ENCODE measurements at places on chromosomes 7 and 10. TPM values are rescaled to one million over a fixed set of nuclear protein-coding genes. Genes with fewer than 3 reads are reported as not detected.

DNA sequence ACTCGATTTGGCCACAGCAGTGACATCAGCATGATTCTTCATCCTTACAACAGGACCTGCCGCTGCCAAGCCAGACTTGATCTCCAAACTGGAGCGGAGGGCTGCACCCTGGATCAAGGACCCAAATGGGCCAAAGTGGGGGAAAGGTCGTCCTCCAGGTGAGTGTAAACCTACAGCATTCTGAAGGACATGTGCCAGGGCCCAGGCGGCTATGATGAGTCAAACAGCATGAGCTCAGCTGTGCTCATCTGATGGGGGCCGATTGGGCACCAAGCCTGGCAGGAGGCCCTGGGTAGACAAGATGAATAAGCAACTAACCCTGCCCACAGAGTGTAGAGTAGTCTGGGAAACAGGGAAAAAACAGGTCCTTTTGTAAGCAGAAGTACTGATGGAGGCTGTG lies 14.4 kb upstream of the ATP6V0E2 start:
- no peaks in the 10 kb centered on the region for H3K36me3 ChIP-seq
- DNase-seq: no peak
- H3K27ac ChIP-seq: no peak overlapping the region
- H3K4me3 ChIP-seq: no peak overlapping the region
- H3K27me3 ChIP-seq: no peaks in the 10 kb centered on the region
- H3K4me1 ChIP-seq: peaks cover 8% of the 10 kb centered on the region

GRCh38 chr7:30074422-30075030 lies 46.3 kb downstream of the PLEKHA8 start:
- H3K27me3 ChIP-seq: no peaks in the 10 kb centered on the region
- H3K4me1 ChIP-seq: no peaks in the 10 kb centered on the region
- DNase-seq: no peak

DNA sequence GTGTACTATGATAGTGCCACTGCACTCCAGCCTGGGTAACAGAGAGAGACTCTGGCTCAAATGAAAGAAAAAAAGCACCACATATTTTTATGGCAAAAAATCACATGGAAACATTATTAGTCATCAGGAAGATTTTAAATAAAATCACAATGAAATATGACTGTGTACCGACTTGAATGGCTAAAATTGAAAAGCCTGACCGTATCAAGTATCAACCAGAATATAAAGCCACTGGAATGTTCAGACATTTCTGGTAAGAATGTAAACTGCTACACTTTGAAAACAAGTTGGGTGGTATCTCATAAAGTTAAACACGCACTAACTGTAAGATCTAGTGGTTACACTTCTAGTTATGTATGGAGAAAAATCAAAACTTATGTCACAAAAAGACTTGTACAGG lies 306.7 kb upstream of the MBL2 start:
- H3K36me3 ChIP-seq: no peaks in the 10 kb centered on the region
- no peak overlapping the region for H3K27ac ChIP-seq
- DNase-seq: no peak

DNA sequence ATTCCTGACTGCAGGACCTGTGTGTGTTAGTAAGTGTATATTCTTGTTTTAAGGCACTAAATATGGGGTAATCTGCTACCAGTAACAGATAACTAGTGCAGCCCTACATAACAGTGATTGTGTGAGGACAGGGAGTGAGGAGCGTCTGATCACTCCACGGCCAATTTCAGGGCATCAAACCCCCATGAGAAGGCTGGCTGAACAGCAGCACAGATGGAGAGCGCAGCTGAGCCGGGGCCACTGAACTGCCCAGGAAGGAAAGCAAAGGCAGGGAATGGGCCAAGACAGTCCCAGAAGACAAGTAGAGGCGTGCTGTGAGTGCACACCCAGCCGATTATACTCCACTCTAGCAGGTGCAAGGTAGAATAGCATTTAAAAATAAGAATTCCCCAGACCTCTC lies 157.1 kb upstream of the CHST15 start:
- H3K4me1 ChIP-seq: peaks cover 22% of the 10 kb centered on the region
- H3K36me3 ChIP-seq: no peaks in the 10 kb centered on the region
- H3K27me3 ChIP-seq: no peaks in the 10 kb centered on the region
- no peak for DNase-seq

Gene LRRC4
- total RNA-seq: 1.6 TPM

GRCh38 chr7:152899548-152900109 lies 140.1 kb downstream of the ACTR3B start:
- peaks cover 10% of the 10 kb centered on the region for H3K4me1 ChIP-seq
- no peak overlapping the region for H3K4me3 ChIP-seq
- DNase-seq: peak; percentile 69
- peak overlapping the region; percentile 39 for H3K27ac ChIP-seq
- no peaks in the 10 kb centered on the region for H3K36me3 ChIP-seq

Gene NPC1L1
- 0.62 TPM for total RNA-seq

DNA sequence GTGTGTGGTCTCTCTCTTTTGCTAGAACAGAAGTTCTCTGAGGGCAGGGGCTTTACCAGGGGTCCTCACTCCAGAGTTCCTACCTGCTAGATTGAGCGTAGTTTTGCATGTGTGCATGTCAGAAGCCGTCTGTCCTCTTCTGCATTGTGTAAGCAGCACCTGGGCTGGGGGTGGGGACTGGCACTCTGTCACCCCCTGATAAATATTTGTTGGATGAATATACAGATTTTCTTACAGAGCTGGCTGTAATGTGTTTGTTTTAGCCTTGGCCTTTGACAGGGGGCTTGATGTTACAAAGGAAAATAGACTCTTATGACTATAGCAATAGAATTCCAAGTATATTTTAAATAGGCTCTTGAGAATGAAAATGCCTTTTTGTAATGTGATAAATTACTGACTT lies 46.6 kb downstream of the WDR37 start:
- no peak overlapping the region for H3K27ac ChIP-seq
- no peaks in the 10 kb centered on the region for H3K27me3 ChIP-seq
- no peaks in the 10 kb centered on the region for H3K4me1 ChIP-seq
- peaks cover 6% of the 10 kb centered on the region for H3K36me3 ChIP-seq
- no peak overlapping the region for H3K4me3 ChIP-seq
- DNase-seq: no peak

- DNase-seq: no peak
- H3K27ac ChIP-seq: peak overlapping the region; percentile 78
- H3K4me1 ChIP-seq: peaks cover 67% of the 10 kb centered on the region
- no peak overlapping the region for H3K4me3 ChIP-seq
These were observed 47.4 kb downstream of the SGMS1 start for GRCh38 chr10:50576245-50576815.

GRCh38 chr7:73329861-73330581 lies 2.1 kb downstream of the FKBP6 start:
- H3K36me3 ChIP-seq: no peaks in the 10 kb centered on the region
- H3K27ac ChIP-seq: no peak overlapping the region
- H3K4me3 ChIP-seq: no peak overlapping the region
- no peak for DNase-seq
- peaks cover 3% of the 10 kb centered on the region for H3K4me1 ChIP-seq

Gene ZNF212
- total RNA-seq: 5.3 TPM

Gene GIGYF1
- 22.5 TPM for total RNA-seq

GRCh38 chr7:89145801-89146200 lies 350.3 kb upstream of the TEX47 start:
- no peaks in the 10 kb centered on the region for H3K36me3 ChIP-seq
- H3K4me3 ChIP-seq: no peak overlapping the region
- no peaks in the 10 kb centered on the region for H3K27me3 ChIP-seq
- no peak overlapping the region for H3K27ac ChIP-seq

GRCh38 chr7:3437467-3437866 lies 136.4 kb downstream of the SDK1 start:
- no peaks in the 10 kb centered on the region for H3K36me3 ChIP-seq
- H3K4me3 ChIP-seq: no peak overlapping the region
- no peak for DNase-seq
- H3K27ac ChIP-seq: no peak overlapping the region

DNA sequence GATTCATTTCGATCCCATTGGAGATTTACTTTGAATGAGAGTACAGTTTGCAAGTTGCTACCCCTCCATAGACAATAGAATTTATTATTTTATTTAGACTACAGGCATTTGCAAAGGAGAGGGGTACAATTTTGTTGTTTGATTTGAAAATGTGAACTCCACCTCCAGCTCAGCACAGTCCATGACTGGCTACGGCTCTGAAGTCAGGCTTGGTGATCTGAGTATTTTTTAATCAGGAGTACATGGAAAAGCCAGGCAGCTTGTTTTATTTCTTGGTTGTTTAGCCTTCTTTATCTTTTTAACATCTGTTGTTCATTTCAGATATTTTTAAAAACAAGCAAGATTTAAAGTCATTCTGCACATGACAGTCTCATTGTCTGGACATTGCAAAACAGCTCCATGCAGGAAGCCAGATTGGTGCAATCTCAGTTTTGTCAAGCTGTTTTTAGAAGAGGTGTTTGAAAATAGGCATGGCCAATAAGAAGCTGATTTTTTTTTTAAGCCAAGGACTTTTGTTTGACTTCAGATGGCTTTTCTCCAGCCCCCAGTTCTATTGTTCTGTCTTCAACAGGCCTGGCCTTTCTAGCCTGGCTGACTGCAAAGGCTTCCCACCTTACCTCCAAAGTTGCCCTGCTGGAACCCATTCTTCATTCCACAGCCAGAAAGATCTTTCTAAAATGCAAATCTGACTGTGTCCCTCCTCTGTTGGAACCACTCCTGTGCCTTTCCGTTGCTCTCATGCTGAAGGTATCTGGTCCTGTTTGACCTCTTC lies 12.2 kb downstream of the PLXDC2 start:
- H3K27me3 ChIP-seq: no peaks in the 10 kb centered on the region
- H3K36me3 ChIP-seq: no peaks in the 10 kb centered on the region
- DNase-seq: no peak
- H3K4me1 ChIP-seq: no peaks in the 10 kb centered on the region
- no peak overlapping the region for H3K4me3 ChIP-seq
- H3K27ac ChIP-seq: no peak overlapping the region

Gene POM121C
- total RNA-seq: 18.5 TPM

Gene OGDH
- 24.5 TPM for total RNA-seq

GRCh38 chr10:131667561-131667960 lies 233.2 kb upstream of the PPP2R2D start:
- no peaks in the 10 kb centered on the region for H3K27me3 ChIP-seq
- H3K4me3 ChIP-seq: no peak overlapping the region
- no peaks in the 10 kb centered on the region for H3K4me1 ChIP-seq
- no peaks in the 10 kb centered on the region for H3K36me3 ChIP-seq

Gene HYAL4
- total RNA-seq: not detected

Gene POLD2
- total RNA-seq: 56.7 TPM

GRCh38 chr7:36533717-36534116 lies 144.1 kb downstream of the ANLN start:
- H3K27ac ChIP-seq: no peak overlapping the region
- H3K4me3 ChIP-seq: no peak overlapping the region
- no peaks in the 10 kb centered on the region for H3K4me1 ChIP-seq
- no peaks in the 10 kb centered on the region for H3K36me3 ChIP-seq
- H3K27me3 ChIP-seq: no peaks in the 10 kb centered on the region

Gene FAM25G
- total RNA-seq: not detected

GRCh38 chr7:111199643-111200042 lies 108.7 kb downstream of the LRRN3 start:
- H3K36me3 ChIP-seq: no peaks in the 10 kb centered on the region
- no peak overlapping the region for H3K4me3 ChIP-seq
- H3K27ac ChIP-seq: no peak overlapping the region
- no peak for DNase-seq
- H3K4me1 ChIP-seq: no peaks in the 10 kb centered on the region

- H3K27me3 ChIP-seq: no peaks in the 10 kb centered on the region
- peaks cover 1% of the 10 kb centered on the region for H3K4me1 ChIP-seq
These were observed 137.2 kb downstream of the VIPR2 start for GRCh38 chr7:159007364-159007995.

- H3K4me1 ChIP-seq: peaks cover 18% of the 10 kb centered on the region
- DNase-seq: no peak
- H3K36me3 ChIP-seq: no peaks in the 10 kb centered on the region
- H3K27me3 ChIP-seq: no peaks in the 10 kb centered on the region
- no peak overlapping the region for H3K27ac ChIP-seq
These were observed 100.1 kb downstream of the ST7 start for GRCh38 chr7:117053432-117053831.

Gene COL17A1
- total RNA-seq: 1.5 TPM

DNA sequence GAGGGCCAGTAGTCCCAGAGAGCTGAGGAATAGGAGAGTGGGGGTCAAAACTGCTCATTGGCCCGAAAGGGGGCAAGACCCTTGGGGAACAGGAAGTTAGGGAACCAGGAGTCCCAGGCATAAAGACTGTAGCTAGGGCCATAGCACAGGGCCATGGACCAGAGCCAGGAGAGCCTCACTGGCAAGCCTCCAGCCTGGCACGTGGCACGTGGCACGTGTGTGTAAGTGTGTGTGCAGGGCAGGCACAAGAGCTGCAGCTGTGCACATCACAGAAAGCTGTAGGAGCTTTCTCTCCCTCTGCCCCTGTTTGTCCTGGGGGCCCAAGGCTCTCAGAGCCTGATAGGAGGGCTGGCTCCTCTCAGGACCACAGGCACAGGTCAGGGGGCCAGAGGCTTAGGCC lies 47.8 kb upstream of the SLF2 start:
- no peaks in the 10 kb centered on the region for H3K27me3 ChIP-seq
- no peaks in the 10 kb centered on the region for H3K4me1 ChIP-seq
- H3K36me3 ChIP-seq: no peaks in the 10 kb centered on the region
- no peak overlapping the region for H3K4me3 ChIP-seq
- H3K27ac ChIP-seq: no peak overlapping the region

GRCh38 chr7:84363741-84364140 lies 169.2 kb upstream of the SEMA3A start:
- no peak overlapping the region for H3K27ac ChIP-seq
- no peak for DNase-seq
- no peaks in the 10 kb centered on the region for H3K36me3 ChIP-seq
- H3K4me1 ChIP-seq: no peaks in the 10 kb centered on the region
- no peaks in the 10 kb centered on the region for H3K27me3 ChIP-seq
- H3K4me3 ChIP-seq: no peak overlapping the region

- H3K36me3 ChIP-seq: peaks cover 22% of the 10 kb centered on the region
- DNase-seq: peak; percentile 83
- peaks cover 8% of the 10 kb centered on the region for H3K4me1 ChIP-seq
- no peaks in the 10 kb centered on the region for H3K27me3 ChIP-seq
These were observed at the start of gene CPA2 for GRCh38 chr7:130266258-130266960. TSS of gene CPA2 (plus strand) at chr7:130266863. CDS start at chr7:130266882, 19 bp downstream.

Gene DRGX
- not detected for total RNA-seq

Gene CLCN1
- total RNA-seq: not detected

DNA sequence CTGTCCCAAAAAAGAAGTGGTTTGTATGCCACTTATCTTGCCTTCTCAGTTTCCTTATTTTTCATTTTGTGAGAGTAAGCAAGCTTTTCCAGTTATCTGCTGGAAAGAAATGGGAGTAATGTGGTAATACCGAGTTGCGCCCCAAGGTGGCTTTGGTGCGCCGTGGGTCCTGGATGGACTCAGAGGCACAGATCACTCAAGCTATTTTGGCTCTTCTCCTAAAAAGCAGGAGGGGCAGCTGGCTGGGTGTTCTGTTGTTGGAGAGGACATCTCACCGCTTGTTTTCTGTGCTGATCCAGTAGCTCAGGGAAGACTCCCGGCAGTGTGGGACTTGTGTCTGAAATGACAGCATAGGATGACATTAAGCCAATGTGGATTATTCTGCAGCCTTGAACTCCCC lies 16.4 kb downstream of the PRKRIP1 start:
- no peak overlapping the region for H3K4me3 ChIP-seq
- H3K36me3 ChIP-seq: no peaks in the 10 kb centered on the region
- no peak overlapping the region for H3K27ac ChIP-seq
- DNase-seq: no peak

- peaks cover 9% of the 10 kb centered on the region for H3K4me1 ChIP-seq
- no peaks in the 10 kb centered on the region for H3K27me3 ChIP-seq
- no peaks in the 10 kb centered on the region for H3K36me3 ChIP-seq
- H3K4me3 ChIP-seq: peak overlapping the region; percentile 44
- DNase-seq: no peak
These were observed 619 bp downstream of the EXOC4 start for GRCh38 chr7:133253519-133253875.

Gene BHLHA15
- 405 TPM for total RNA-seq

GRCh38 chr7:148481971-148482626 lies 108.5 kb upstream of the C7orf33 start:
- no peaks in the 10 kb centered on the region for H3K4me1 ChIP-seq
- no peak overlapping the region for H3K27ac ChIP-seq
- no peaks in the 10 kb centered on the region for H3K27me3 ChIP-seq

Gene AASS
- 12.2 TPM for total RNA-seq

Data from pancreas (tissue), 10 donors.